HAP-1 (cell line): ENCODE measurements at places on chromosomes 5 and 9.

DNA sequence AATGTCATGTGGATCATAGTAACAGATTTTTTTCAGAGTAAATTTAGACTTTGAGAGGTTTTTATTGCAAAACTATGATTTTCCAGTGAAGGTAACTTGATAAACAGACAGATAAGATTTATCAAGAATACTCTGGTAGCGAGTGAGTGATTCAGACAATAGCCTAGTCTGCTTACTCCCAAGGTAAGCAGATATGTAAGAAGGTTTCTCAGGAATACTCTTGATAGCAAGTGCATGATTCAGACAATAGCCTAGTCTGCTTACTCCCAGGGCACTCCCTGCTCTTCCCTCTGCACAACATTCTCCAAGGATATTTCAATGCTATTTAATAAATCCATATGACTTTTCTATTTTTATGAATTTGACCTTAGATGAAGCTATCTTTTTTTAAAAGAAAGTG is 1881.5 kb downstream of the EFNA5 start:
- DNase-seq: no peak

GRCh38 chr9:91690540-91691249 is 259.3 kb downstream of the ROR2 start:
- no peak for DNase-seq

DNA sequence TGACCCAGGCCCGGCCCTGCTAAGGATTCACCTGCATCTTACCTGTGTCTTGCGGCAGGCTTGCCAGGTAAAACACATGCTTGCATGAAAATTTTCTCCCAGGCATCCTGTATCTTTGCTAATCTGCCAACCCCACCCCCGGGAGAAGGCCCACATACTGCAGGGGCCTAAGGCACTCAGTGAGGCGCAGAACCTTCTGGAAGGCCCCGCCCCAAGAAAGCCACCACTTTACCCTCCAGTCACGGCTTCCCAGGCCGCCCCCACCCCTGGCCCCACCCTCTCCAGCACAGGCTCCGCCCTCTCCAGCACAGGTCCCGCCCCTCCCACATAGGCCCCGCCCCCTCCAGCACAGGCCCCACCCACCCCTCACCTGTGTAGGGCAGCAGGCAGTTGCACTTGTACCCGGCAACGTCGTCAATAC is 29.8 kb upstream of the SEC16A start:
- DNase-seq: no peak

- DNase-seq: no peak
Measured at GRCh38 chr5:1040571-1040970, 32.0 kb downstream of the NKD2 start.
